ENCODE measurements at places on chromosomes 2 and 18.

DNA sequence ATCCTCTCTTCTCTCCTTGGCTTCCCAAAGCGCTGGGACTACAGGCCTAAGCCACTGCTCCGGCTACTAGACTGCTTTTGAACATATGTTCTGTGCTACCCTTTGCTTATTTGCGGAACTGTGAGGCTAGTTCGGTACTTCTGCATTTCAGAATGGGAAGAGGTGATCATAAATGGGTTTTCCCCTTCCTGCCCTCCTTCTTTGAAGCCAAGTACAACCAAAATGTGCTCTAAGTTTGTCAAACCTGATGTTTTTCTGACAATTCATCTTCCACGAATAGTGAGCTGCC, 1.7 kb upstream of the ESCO1 start:
- DNase-seq: no peak

- no peak for DNase-seq
Measured at GRCh38 chr2:235877275-235877802, 290.8 kb downstream of the GBX2 start.

- DNase-seq: no peak
Measured at GRCh38 chr2:238573065-238573778, 146.5 kb downstream of the ASB1 start.

GRCh38 chr2:11175293-11175795, 20.1 kb downstream of the SLC66A3 start:
- DNase-seq: no peak

DNA sequence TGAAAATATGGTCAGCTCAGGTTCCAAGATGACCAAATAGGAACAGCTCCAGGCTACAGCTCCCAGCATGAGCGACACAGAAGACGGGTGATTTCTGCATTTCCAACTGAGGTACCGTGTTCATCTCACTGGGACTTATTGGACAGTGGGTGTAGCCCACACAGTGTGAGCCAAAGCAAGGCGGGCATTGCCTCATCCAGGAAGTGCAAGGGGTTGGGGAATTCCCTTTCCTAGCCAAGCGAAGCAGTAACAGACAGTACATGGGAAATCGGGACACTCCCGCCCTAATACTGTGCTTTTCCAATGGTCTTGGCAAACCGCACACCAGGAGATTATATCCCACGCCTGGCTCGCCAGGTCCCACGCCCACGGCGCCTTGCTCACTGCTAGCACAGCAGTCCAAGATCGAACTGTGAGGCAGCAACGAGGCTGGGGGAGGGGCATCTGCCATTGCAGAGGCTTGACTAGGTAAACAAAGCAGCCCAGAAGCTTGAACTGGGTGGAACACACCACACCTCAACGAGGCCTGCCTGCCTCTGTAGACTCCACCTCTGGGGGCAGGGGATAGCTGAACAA, 57.5 kb downstream of the WDPCP start:
- no peak for DNase-seq

DNA sequence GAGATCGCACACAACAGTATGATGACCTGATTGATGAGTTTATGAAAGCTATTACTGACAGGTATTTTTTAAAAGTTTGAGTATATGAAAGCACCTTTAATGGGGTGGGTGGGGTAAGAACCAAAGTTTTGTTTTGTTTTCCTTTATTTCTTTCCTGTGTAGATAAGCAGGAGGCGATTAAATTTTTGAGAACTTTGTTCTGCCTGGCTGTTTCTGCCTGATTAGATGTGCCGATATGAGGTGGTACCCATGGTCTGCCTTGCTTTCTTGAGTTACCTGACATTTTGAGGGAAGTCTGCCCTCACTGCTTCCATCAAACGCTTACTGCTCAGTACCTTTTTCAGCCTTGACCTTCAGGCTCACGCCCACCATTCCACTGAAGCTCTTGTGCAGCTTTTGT, 39.2 kb downstream of the ME2 start:
- no peak for DNase-seq
